ENCODE measurements at places on chromosomes 6 and 20.

GRCh38 chr6:150949526-150949925 lies 84.0 kb downstream of the MTHFD1L start:
- no peak for DNase-seq

GRCh38 chr6:139944131-139944530 lies 569.7 kb upstream of the CITED2 start:
- no peak for DNase-seq

GRCh38 chr20:51345601-51346101 lies 196.9 kb downstream of the NFATC2 start:
- DNase-seq, result no peak

GRCh38 chr20:42181064-42181463 lies 562.9 kb upstream of the CHD6 start:
- no peak for DNase-seq

DNA sequence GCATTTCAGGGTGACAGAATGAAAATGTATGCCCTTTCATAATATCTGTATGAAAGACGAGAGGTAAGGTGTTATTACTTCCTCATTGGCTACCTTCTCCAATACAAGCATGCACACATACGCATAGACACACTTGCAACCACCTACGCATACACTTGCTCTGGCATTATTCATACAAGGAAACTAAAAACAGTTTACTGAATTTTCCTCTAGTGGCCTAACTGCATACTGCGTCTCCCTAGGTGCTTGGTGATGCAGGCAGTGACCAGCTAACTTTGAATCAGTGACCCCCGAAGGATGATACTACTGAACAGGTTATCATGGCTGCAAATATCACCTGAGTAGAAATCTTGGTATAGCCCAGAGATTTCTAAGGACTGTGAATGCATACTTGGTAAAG lies 593.1 kb downstream of the PKHD1 start:
- DNase-seq, result no peak

DNA sequence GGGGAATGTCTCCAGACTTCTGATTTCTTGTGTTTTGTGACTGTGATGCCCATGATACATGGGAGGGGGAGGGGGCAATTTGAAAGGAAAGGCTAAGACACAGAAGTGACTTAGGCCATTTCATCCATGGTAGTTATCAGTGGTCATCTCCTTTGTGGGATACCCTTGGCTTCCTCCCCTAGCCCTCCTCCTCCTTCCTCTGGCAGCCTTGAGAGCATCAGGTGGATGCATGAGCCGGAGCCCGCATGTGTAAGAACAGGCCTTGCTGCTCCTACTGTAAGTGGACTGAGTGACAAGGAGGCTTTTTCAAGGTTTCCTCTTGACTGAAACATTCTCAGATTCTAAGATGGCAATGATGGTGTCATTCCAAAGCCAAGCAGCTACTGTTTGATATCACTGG lies 874 bp downstream of the CD83 start:
- DNase-seq, result no peak

DNA sequence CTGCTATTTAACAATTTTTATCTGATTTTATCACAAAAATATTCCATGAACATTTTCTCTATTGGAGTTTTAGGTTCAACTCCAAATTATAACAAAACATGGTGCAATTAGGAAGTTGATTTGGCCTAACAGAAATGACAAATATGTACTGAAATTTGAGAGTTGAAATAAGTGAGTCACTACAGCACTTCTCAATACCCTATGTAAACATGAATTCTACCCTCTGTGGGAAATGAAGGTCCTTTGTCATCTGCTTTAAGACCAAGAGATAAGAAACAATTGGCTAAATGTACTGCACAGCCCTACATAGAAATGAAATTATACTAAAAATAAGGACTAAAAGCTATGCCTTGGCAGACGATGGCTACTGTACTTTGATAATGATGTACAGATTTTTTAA lies 86.2 kb upstream of the BEND6 start:
- no peak for DNase-seq

DNA sequence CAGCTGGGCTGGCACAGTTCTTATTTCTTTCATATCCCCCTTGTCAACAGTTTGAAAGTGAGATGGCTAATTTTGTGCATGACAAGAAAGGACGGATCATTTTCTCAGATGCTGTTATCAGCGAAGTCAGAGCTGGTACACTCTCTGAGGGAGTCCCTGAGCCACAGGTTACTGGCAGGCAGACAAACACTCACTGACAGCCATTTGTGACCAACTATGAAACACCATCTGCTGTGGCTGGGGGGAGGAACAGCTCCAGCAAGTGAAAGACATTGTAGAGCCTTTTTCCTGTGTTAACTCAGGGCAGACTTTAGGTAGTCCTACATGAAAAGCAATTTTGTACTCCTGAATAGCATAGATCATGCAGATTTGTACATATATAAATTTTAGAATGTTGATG lies 22.2 kb downstream of the OLIG3 start:
- DNase-seq, result no peak
